Cardiac ventricle fibroblast (primary cell): ENCODE measurements at places on chromosomes 13 and 19. TPM values are rescaled to one million over a fixed set of nuclear protein-coding genes. Genes with fewer than 3 reads are reported as not detected.

Gene CFAP97D2
- not detected in 2 replicates for total RNA-seq

Gene UBE2M
- total RNA-seq, result 21.6 and 30.4 TPM in 2 replicates

Gene CYP2S1
- not detected in 2 replicates for total RNA-seq

Gene CATSPERD
- total RNA-seq, result not detected in 2 replicates

Gene GPR183
- not detected in 2 replicates for total RNA-seq

Gene GJB6
- total RNA-seq, result not detected in 2 replicates

Gene APOE
- total RNA-seq, result 11,373 and 11,693 TPM in 2 replicates

Gene APOC4
- total RNA-seq, result not detected in 2 replicates

Gene TBCB
- total RNA-seq, result 123 and 134 TPM in 2 replicates

Gene C5AR2
- total RNA-seq, result not detected in 2 replicates

Gene MBD3L3
- total RNA-seq, result not detected in 2 replicates

Gene WASF3
- 14.4 and 17.8 TPM in 2 replicates for total RNA-seq

Gene IRGC
- total RNA-seq, result not detected in 2 replicates

Gene KLK3
- total RNA-seq, result not detected in 2 replicates

Gene DCLK1
- 23.5 and 29.8 TPM in 2 replicates for total RNA-seq

Gene ZNF578
- total RNA-seq, result 3.2 and 4.7 TPM in 2 replicates

Gene SPRED3
- 1.4 and 2.1 TPM in 2 replicates for total RNA-seq

Gene UPK1A
- total RNA-seq, result 0.24 TPM in 1 of 2 replicates, not detected in the other
